Endodermal cell (in vitro differentiated cells): ENCODE measurements at places on chromosomes 1 and 21. TPM values are rescaled to one million over a fixed set of nuclear protein-coding genes. Genes with fewer than 3 reads are reported as not detected.

- no peaks in the 10 kb centered on the region for H3K27me3 ChIP-seq
- H3K36me3 ChIP-seq, result no peaks in the 10 kb centered on the region
- no peaks in the 10 kb centered on the region for H3K4me1 ChIP-seq
- DNase-seq, result no peak
Observed at GRCh38 chr1:221663321-221663720, 78.6 kb downstream of the DUSP10 start.

The TGFB2 gene
- total RNA-seq, result 0.67 to 1.2 TPM (median 0.70 TPM) in 3 replicates

DNA sequence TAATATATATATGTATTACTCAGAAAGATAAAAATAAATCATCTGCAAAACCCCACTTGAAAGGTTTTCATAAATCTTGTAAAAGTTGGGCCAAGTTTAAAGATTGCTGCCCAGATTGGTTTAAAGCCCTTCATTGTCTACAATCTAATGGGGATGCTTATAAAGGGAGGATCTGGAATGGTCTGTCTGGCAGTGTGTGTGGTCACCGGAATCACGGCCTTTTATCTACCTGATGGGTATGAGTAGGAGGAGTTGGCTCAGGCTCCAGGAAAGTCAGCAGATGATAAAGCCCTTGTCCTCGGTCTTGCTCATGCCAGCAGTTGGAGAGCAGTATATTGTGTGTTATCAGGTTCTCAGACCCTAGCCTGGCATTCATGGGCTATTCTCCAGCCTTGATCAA lies 197.7 kb downstream of the ROR1 start:
- no peak overlapping the region for H3K4me3 ChIP-seq
- H3K4me1 ChIP-seq, result no peaks in the 10 kb centered on the region
- H3K27me3 ChIP-seq, result no peaks in the 10 kb centered on the region
- no peak overlapping the region for H3K27ac ChIP-seq
- no peaks in the 10 kb centered on the region for H3K36me3 ChIP-seq

DNA sequence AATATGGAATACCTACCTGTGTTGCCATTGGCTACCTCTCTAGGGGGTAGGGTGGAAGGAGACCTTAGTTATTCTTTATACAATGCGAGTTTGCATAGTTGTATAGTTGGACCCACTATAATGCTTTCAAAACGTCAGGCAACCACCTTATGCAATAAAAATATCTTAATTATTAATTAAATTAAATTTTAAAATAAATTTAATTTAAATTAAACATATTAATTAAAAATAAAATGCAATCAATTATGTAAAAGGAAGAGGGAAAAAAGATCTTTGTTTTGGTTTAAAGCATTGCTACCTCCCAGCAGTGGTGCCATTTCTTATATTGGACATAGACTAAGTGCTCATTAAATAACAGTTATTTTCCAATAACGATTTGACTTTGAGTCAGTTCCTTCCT lies 22.3 kb downstream of the GPA33 start:
- H3K36me3 ChIP-seq, result no peaks in the 10 kb centered on the region
- DNase-seq, result no peak
- H3K27me3 ChIP-seq, result no peaks in the 10 kb centered on the region
- H3K4me1 ChIP-seq, result no peaks in the 10 kb centered on the region

GRCh38 chr21:38894899-38895298 lies 89.2 kb downstream of the ETS2 start:
- peaks cover 3% of the 10 kb centered on the region for H3K4me1 ChIP-seq
- no peaks in the 10 kb centered on the region for H3K27me3 ChIP-seq
- H3K27ac ChIP-seq, result no peak overlapping the region
- no peak for DNase-seq

- no peak for DNase-seq
- H3K27me3 ChIP-seq, result no peaks in the 10 kb centered on the region
- no peaks in the 10 kb centered on the region for H3K4me1 ChIP-seq
- no peak overlapping the region for H3K27ac ChIP-seq
- no peaks in the 10 kb centered on the region for H3K36me3 ChIP-seq
Observed at GRCh38 chr21:24897883-24898282, 709.4 kb downstream of the MRPL39 start.

DNA sequence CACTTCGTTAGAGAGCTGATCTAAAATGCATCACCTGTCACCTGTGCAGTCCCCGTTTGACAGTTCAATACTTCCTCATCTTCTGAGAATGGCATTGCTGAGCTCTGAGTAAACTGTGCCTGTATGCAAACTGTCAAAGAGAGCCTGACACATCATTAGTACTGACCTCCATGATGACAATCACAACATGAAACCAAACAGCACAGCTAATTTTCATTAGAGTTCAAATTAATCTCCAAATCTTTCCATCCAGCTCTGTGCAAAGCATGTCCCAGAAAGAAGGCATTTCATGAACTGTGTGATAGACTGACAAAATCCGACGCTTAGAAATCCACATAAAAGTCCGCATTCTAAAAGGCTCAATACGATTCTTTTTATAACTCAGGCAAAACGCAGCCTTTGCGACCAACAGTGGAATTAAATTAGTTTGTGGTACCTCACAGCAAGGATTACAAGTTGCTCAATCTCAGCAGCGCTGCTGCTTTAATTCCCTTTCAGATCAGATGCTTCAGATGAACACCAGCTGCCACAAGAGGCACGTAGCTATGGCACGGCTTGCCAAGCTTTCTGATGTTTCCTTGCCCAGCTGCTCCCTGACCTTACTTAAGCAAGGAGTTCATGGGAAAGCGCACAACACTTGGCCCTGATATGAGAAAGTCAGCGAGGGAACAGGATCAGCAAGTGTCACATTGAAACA lies 765.5 kb upstream of the PRMT6 start:
- no peak overlapping the region for H3K4me3 ChIP-seq
- H3K4me1 ChIP-seq, result no peaks in the 10 kb centered on the region
- H3K36me3 ChIP-seq, result no peaks in the 10 kb centered on the region
- H3K27ac ChIP-seq, result peak overlapping the region; percentile 77
- DNase-seq, result no peak

GRCh38 chr21:15754640-15755039 lies 24.9 kb downstream of the USP25 start:
- no peaks in the 10 kb centered on the region for H3K36me3 ChIP-seq
- no peak for DNase-seq
- no peak overlapping the region for H3K27ac ChIP-seq
- H3K4me1 ChIP-seq, result no peaks in the 10 kb centered on the region
- H3K4me3 ChIP-seq, result no peak overlapping the region

The NFIA gene
- 1.4 to 2.5 TPM (median 2.3 TPM) in 3 replicates for total RNA-seq

The TSPAN1 gene
- not detected in 3 replicates for total RNA-seq

- DNase-seq, result no peak
- no peaks in the 10 kb centered on the region for H3K4me1 ChIP-seq
- no peaks in the 10 kb centered on the region for H3K36me3 ChIP-seq
- H3K4me3 ChIP-seq, result no peak overlapping the region
- H3K27me3 ChIP-seq, result no peaks in the 10 kb centered on the region
Observed at GRCh38 chr1:51543858-51544257, 24.8 kb upstream of the EPS15 start.

DNA sequence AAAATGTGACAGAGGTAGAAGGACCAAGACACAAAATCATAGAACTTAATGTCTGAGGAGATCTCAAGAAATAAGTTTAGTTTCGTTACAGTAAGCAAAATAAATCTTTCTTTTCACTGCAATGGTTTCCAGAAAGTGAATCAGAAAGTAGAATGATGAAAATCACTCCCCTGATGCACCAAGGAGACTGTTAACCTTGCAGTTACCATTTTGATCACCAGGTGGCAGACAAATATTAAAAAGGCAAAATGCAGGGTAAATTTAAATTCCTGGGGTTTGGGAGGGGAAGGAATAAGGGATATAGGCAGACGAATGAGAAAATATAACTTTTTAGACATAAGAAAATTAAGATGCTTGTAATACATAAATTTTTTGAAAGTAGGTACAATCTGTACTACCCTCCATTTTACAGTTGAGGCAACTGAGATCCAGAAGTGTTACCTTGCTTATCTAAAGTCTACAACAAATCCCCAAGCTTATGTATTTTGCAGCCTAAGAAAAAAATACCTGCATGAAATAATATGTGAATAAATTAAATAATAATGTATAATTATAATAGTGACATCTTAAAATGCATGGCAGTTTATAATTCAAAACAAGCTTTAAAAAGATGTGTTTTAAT lies 253.2 kb downstream of the CRB1 start:
- peak; percentile 57 for DNase-seq
- no peak overlapping the region for H3K27ac ChIP-seq
- no peaks in the 10 kb centered on the region for H3K27me3 ChIP-seq
- no peaks in the 10 kb centered on the region for H3K4me1 ChIP-seq
- H3K36me3 ChIP-seq, result no peaks in the 10 kb centered on the region
- H3K4me3 ChIP-seq, result no peak overlapping the region

- no peaks in the 10 kb centered on the region for H3K4me1 ChIP-seq
- DNase-seq, result no peak
- H3K4me3 ChIP-seq, result no peak overlapping the region
- H3K27ac ChIP-seq, result peak overlapping the region; percentile 88
- no peaks in the 10 kb centered on the region for H3K27me3 ChIP-seq
Observed at GRCh38 chr1:14403961-14404645, 194.4 kb upstream of the KAZN start.

The SERTAD4 gene
- total RNA-seq, result 1.1 TPM in 2 replicates

- H3K36me3 ChIP-seq, result peaks cover 22% of the 10 kb centered on the region
- H3K27ac ChIP-seq, result peak overlapping the region; percentile 84
- peak; percentile 92 for DNase-seq
Observed at GRCh38 chr1:159924025-159924790, 1.1 kb downstream of the TAGLN2 start.

DNA sequence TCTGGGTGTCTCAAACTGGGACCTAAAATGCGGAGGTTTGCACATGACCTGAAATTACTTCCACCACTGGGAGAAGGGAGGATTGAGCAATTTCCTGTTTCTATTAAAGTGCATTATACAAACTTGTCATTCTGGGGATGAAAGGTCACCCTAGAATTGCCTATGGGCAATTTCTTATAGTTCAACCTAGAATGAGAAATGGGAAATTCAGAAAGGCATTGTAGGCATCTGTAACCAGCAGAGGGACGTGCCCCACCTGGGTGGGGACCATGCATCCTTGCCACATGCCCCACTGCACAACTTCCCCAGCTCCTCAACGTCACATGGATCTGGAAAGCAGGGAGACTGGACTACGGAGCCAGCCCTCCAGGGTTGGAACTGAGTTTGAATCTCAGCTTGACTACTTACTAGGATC lies 47.0 kb downstream of the MRPL39 start:
- DNase-seq, result no peak
- H3K27me3 ChIP-seq, result peaks cover 27% of the 10 kb centered on the region
- no peak overlapping the region for H3K4me3 ChIP-seq
- H3K27ac ChIP-seq, result no peak overlapping the region
- H3K36me3 ChIP-seq, result no peaks in the 10 kb centered on the region

DNA sequence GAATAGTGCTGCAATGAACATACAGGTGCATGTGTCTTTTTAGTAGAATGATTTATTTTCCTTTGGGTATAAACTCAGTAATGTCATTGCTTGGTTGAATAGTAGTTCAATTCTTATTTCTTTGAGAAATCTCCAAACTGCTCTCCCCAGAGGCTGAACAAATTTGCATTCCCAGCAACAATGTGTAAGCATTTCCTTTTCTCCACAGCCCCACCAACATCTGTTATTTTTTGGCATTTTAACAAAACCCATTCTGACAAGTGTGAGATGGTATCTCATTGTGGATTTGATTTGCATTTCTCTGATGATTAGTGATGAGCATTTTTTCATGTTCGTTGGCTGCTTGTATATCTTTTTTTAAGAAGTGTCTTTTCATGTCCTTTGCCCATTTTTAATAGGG lies 21.9 kb upstream of the EEIG2 start:
- no peaks in the 10 kb centered on the region for H3K27me3 ChIP-seq
- DNase-seq, result no peak
- no peaks in the 10 kb centered on the region for H3K36me3 ChIP-seq

GRCh38 chr21:19350286-19350685 lies 946.7 kb upstream of the TMPRSS15 start:
- DNase-seq, result no peak
- H3K4me3 ChIP-seq, result no peak overlapping the region
- no peak overlapping the region for H3K27ac ChIP-seq
- H3K27me3 ChIP-seq, result no peaks in the 10 kb centered on the region
- H3K36me3 ChIP-seq, result no peaks in the 10 kb centered on the region

GRCh38 chr1:40382601-40383000 lies 9.1 kb downstream of the SMAP2 start:
- DNase-seq, result no peak
- no peak overlapping the region for H3K27ac ChIP-seq
- H3K4me1 ChIP-seq, result peaks cover 21% of the 10 kb centered on the region
- no peak overlapping the region for H3K4me3 ChIP-seq
- peaks cover 13% of the 10 kb centered on the region for H3K36me3 ChIP-seq
- H3K27me3 ChIP-seq, result no peaks in the 10 kb centered on the region

The LCE6A gene
- total RNA-seq, result not detected in 3 replicates

The LRRC71 gene
- total RNA-seq, result not detected in 3 replicates

DNA sequence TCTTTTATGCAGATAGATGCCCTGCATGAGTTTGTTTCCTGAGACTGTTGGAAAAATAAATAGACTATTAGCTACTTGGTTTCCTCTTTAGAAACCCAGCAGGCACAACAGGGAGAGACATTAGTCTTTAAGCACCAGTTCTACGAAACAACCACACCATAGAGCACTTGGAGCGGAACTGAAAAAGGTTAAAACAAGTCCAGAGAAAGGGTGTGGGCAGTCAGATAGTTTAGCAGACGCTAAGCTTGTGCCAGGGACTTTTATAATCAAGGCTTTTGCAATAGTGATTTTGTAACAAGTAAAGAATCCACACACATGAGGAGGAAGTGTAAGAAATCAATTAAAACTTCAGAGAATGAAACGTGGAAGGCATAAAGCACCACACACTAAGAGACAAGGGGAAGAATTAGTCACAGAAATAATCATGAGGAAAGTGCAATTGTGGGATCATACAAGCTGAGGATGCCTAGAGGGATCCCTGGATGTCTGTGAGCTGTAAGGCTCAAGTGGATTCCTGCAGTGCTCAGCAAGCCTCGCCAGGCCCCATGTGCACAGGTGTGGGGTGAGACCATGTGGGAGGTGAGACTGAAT lies 37.8 kb upstream of the TLR5 start:
- H3K27me3 ChIP-seq, result peaks cover 16% of the 10 kb centered on the region
- no peaks in the 10 kb centered on the region for H3K36me3 ChIP-seq
- no peaks in the 10 kb centered on the region for H3K4me1 ChIP-seq
- no peak overlapping the region for H3K4me3 ChIP-seq
- no peak overlapping the region for H3K27ac ChIP-seq

GRCh38 chr1:111487133-111487532 lies 13.3 kb downstream of the C1orf162 start:
- H3K4me1 ChIP-seq, result no peaks in the 10 kb centered on the region
- H3K36me3 ChIP-seq, result no peaks in the 10 kb centered on the region
- no peak for DNase-seq
- H3K27ac ChIP-seq, result no peak overlapping the region
- H3K4me3 ChIP-seq, result no peak overlapping the region

The SLC2A5 gene
- total RNA-seq, result not detected in 3 replicates

DNA sequence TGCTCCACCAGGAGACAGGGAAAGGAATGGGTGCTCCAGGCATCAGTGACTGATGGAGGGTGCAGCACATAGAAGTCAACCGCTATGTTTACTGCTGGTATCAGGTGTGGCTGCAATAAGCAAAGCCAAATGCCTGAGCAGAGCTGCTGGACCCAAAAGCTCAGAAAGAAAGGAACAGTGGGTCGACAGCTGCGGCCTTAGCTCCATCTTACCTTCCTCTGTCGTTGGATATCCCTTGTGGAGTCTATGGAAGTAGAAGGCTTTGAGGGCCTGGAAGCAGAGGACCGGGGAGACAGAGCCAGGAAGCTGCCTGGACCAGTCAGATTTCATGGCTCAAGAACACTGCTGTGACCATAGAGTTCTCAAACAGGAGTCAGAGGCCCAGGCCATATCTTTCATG lies 45.3 kb downstream of the RIMS3 start:
- no peak overlapping the region for H3K4me3 ChIP-seq
- DNase-seq, result no peak
- no peaks in the 10 kb centered on the region for H3K36me3 ChIP-seq
- no peak overlapping the region for H3K27ac ChIP-seq
- no peaks in the 10 kb centered on the region for H3K27me3 ChIP-seq
- no peaks in the 10 kb centered on the region for H3K4me1 ChIP-seq
